ENCODE measurements at places on chromosomes 3 and 15.
A peak's percentile ranks its signal among the peaks of the same experiment; 100 is the strongest.

DNA sequence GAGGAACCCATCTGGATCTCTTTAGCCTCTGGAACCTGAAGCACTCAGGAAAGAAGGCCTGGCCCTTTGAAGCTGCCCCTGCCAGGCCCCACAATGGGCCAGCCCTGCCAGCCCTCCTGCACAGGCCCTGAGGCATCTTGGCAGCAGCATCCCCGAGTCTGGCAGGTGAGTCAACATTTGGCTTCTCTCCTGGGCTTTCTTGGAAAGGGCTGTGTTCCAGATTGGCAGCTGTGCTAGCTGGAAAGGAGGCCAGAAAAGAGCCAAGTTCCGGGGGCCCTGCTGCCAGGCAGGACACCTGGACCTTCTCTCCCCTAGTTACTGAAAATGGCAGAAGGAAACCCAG, 187.2 kb downstream of the SHQ1 start:
- no peak for DNase-seq

GRCh38 chr15:33735637-33736247, 232.6 kb upstream of the CHRM5 start:
- no peak for DNase-seq

DNA sequence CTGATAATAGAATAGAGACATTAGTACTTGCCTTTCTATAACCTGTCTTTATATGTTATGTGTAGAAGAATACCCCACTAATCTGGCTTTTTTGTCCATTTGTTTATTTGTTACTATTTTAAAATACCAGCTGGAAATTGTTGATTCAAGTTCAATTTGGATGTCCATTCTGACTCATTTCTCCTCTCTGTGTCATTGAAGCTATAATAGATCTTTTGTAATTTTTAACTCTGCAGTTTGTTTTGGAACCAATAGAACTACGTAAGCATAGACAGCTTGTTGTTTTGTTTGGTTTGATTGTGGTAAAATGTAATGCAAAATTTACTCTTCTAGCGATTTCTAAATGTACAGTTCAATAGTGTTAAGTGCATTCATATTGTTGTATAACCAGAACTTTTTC, 390.4 kb downstream of the ZIC1 start:
- DNase-seq: no peak

GRCh38 chr3:54999811-55000210, 72.0 kb upstream of the LRTM1 start:
- no peak for DNase-seq

DNA sequence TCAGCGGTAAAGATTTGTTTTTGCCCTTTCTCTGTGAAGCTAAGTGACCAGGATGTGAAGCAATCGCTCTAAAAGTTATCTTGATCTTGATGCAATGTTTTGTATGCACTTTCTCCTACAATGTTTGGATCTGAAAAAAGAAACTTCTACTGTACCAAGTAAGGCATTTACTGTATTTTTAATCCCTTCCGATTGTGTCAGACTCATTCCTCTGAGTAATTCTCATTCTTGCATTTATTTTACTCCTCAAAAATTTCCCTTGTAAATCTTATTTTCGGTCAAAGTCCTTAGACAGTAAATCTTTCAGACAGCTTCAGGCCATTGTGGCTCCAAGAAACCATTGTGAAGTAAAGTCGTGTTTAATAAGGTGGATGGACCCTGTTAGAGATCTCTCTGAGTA, 141.9 kb downstream of the TP63 start:
- DNase-seq: no peak

- no peak for DNase-seq
These were observed 23.3 kb downstream of the AQP9 start for GRCh38 chr15:58161436-58161930.

DNA sequence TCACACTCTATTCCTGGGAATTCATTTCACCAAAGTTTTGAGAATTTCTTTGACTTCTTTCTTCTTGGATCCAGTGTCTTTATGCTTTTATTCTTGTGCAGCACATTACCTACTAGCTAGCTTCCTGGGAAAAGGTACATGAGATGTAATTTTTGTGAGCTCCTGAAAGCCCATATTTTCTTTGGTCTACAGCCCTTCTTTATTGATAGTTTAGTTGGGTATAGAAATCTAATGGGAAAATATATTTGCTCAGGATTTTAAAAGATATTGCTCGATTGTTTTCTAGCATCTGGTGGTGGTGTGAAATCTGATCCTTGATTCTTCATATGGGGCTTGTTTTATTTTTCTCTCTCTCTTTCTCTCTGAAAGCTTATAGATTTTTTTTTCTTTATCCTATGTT, 45.8 kb downstream of the FOXB1 start:
- no peak for DNase-seq

- DNase-seq: peak; percentile 45
These were observed 168.3 kb downstream of the ATP10A start for GRCh38 chr15:25694823-25695312.

GRCh38 chr3:79154865-79155264, 612.9 kb downstream of the ROBO1 start:
- no peak for DNase-seq

DNA sequence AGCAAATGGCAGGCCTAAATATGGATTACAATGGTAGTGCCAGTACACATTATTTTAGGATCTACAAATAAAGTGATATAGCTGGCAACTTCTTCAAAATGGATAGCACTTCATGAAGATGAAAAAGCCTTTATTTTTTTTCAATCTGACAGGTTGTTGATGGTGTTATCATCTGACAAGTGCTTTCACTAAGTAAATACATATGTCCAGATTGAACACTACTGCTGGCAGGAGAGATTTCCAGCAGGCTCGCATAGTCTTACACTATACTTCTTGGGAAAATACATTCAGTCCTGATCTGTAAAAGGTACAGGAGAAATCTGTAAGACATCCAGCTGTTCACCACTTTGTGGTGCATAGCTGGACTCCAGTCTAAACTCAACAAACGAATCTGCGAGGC, 50.9 kb upstream of the ALCAM start:
- no peak for DNase-seq

- DNase-seq: peak; percentile 83
These were observed 808 bp downstream of the BCL6 start for GRCh38 chr3:187744169-187745151.

DNA sequence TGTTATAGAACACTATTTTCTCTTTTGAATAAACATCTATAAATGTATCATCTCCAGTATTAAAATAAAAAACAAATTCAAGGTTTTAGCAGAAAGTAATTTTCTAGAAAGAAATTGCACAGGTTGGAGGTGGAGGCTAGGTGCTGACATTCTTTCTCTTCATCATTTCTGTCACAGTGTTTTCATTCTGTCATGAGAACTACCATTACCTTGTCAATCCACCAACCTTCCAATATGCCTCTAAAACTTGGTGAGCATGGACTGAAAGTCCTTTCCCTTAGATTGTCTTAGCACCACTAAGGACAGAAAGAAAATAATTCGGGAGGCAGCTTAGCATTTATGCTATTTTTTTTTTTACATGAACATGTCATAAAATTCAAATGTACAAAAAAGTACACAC, 596.2 kb upstream of the DPPA4 start:
- no peak for DNase-seq

DNA sequence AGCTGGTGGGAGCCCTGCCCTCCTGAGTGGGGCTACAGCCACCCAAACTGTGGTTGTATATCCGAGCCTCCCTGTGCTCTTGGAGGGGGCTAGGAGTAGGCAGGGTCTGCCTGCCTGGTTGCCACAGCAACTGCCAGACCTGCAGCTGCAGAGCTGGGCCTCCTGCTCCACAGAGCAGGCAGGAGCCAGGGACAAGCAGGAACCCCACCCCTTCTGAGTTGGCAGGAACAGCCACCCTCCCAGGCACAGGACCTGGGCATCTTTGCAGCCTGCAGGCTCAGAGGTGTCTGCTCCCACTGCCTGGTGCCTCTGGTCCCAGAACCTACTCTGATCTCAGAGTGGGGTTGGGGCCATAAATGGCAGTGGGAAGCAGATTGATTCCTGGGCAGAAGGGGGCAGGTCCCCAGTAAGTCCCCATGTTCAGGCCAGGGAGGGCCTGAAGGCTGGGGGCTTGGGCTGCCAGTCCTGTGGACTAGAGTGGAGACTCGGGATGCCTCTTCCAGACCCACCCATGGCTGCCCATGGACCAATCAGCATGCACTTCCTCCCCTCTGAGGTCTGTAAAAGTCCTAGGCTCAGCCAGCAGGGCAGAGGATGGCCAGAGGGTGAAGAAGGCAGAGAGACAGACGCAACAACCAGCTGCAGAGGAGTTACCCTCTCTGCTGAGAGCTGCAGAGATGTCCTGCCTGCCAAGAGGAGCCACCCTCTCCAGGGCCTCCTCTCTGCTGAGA, 10.3 kb upstream of the LRRC31 start:
- DNase-seq: no peak

DNA sequence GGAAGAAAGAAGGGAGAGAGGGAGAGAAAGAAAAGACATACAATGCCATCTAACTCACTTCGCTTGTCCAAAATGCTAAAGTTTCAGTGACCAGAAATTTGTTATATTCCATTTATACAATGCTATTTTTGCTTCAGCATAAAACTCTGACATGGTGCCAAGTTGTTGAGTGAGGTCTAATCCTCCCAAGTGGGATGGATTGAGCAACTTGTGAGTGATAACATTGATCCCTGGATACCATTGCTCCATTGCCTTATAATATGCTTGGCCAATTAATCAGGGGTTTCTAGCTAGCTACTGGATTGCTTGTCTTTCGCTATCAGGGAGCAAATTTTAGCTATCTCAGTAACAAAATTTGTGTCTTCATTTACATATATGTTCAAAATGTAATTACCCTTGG, 615.6 kb upstream of the DPPA4 start:
- no peak for DNase-seq

GRCh38 chr3:113736548-113737089, 9.4 kb downstream of the NAA50 start:
- DNase-seq: no peak

- DNase-seq: no peak
These were observed 17.2 kb downstream of the TMOD3 start for GRCh38 chr15:51846463-51847230.

DNA sequence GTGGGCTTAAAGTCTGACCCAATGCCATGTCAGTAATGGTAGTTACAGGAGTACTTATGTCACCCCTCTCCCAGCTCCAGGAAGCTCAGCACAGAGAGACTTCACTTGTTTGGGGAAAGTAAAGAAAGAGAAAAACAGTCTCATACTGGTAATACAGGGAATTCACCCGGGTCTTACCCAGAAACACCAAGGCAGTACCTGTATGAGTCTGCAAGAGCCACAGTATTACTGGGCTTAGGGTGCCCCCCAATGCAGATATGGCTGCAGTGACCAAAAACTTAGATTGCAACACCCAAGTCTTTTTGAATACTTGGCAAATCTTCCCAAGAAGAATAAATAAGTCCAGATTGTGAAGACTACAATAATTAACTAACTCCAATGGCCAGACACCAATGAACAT, 622.1 kb downstream of the IGSF11 start:
- no peak for DNase-seq

DNA sequence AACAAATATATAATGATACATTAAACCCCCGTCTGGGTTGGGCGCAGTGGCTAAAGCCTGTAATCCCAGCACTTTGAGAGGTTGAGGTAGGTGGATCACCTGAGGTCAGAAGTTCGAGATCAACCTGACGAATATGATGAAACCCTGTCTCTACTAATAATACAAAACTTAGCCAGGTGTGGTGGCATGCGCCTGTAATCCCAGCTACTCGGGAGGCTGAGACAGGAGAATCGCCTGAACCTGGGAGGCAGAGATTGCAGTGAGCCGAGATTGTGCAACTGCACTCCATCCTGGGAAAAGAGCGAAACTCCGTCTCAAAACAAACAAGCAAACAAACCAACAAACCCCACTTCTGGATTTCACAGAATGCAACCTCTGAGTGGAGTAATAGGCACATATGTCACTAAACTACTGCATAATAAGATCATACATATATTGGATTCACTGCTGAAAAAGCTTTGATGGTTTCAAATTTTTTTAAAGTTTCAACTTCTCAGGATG, 718.2 kb downstream of the SI start:
- DNase-seq: no peak

- no peak for DNase-seq
These were observed 55.4 kb upstream of the KCNMB2 start for GRCh38 chr3:178480795-178481194.

DNA sequence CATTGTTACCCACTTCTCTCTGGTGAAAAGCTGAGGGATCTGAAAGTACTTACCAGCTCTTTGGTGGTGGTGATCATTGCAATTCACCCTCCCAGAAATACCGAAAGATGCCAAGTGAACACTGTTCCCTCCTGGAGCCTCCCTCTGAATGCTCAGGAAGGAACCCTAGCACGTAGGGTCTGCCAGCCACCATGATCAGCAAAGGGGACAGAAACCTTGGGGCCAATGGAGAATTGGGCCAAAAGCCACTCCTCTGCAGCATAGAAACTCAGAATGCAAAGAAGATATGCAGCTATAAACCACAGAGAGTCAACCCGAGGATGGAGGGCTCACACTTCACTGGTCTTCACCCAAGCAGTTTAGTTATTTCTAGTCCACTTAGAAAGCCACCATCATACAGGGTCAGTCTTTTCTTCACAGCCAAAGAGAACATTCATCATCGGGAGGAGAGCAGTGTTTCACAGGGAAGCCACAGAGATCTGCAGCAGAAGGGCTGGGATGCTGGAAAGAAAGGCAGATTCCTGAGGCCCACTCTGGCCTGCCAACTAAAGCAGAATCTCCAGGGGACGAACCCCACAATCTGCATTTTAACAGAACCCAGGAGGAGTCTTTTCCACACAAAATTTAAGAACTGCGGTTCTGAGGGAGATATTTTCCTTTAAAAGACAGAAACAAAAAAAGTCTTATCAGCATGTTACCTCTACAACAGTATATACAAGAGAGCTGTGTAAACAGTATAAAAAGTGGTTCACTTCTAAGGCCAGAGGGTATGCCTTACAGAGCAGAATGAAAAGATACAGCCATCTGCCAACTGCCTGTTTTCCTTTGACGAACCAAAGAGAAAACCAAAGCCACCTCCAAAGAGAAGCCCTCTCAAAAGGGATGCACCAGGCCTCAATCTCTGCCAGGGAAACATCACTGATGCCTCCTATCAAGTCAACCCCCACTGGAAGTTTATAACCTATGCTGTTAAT, 11.3 kb downstream of the TBC1D2B start:
- DNase-seq: no peak

All from activated effector memory CD4-positive, alpha-beta T cell treated with anti-CD3 and anti-CD28 coated beads, Interleukin-2, amount 50 U/mL, for 16 hours (primary cell).